ENCODE measurements at places on chromosomes 7 and 10.
A peak's percentile ranks its signal among the peaks of the same experiment; 100 is the strongest.

DNA sequence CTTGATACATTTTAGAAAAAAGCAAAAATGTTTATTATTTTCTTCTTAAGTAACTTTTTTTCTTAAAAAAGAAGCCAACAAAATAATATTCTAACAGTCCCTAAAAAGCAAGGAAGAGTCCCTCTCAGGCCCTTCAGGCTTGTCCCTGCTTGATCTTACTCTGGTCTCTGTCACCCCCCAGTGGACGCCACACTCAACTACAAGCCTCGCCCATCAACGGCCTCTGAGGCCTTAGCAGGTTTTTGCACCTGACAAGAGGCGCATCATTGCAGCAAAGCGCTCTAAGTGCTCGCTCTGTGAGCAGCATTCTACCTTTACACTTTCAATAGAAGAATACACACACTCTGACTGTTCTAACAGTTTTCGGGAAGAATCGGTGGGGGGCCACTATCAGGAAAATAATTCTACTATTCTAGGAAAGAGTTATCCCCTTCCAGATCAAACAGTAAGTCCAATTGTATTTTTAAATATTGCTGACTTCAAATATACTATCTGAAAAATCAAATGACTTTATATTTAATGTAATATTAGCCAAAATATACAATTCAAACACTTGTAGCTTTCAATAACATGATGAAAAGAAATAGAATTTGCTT, 139.2 kb downstream of the USP6NL start:
- peak; percentile 58 for DNase-seq

GRCh38 chr7:94436700-94437099, 42.0 kb downstream of the COL1A2 start:
- no peak for DNase-seq

GRCh38 chr7:100694098-100694745, at the start of gene GIGYF1:
GIGYF1 (minus strand) TSS chr7:100694250; CDS start chr7:100688238, 6,012 bp downstream.
- no peak for DNase-seq

DNA sequence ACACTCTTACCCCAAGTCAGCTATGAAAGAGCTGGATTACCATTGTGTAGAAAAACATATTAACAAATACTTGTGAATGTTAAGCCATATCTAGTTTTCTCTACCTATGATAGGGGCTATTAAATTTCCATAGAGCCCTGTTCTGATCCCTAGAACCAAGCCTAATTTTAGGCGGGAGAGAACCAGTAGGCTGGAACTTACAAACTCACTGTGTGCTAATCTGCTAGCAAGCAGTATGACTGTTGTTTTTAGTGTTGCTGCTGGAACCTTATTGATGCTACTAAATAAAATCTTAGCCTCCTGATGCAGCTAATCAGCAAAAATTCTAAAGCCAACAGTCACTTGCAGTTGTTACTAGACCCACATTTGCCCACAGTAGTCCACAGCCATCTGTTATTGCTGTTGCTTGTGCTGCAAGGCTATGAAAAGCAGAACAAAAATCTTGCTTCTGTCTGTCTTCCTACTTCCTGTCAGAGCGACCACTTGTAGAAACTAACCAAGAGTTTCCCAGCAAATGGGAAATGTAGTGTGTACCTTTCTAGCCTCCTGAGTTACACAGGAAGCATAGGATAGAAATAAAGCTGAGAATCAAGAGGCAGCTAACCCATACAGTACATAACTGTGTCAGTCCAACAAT, 368.4 kb downstream of the ARL4A start:
- no peak for DNase-seq

GRCh38 chr7:1164436-1164835, 4.4 kb upstream of the ZFAND2A start:
- no peak for DNase-seq

DNA sequence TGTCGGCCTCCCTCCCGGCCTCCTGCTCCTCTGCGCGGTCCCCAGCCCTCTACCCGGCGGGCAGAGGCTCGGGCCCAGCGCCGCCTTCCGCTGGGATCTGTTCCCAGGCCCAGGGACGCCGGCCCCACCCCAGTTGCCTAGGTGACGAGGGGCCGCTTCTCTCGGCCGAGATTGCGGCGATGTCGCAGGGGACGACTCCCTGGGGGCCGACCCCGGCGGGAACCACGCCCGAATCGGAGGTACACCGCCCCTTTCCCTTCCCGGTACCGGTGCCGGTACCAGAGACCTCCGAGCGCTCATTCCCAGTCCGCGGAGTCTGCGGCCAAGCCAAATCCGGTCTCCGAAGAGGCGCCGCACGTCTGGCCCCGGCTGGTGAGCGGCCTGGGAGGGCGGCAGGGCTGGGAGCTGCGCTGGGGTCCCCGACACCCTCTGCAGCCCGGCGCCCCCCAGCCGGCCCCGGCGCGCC, at the start of gene CABCOCO1:
TSS of gene CABCOCO1 (plus strand) at position 136 of the 466 bp plus-strand sequence. CDS start at position 180, 44 bp downstream.
- no peak for DNase-seq

- no peak for DNase-seq
Observed at GRCh38 chr10:11822026-11822756, 965 bp upstream of the PROSER2 start.

DNA sequence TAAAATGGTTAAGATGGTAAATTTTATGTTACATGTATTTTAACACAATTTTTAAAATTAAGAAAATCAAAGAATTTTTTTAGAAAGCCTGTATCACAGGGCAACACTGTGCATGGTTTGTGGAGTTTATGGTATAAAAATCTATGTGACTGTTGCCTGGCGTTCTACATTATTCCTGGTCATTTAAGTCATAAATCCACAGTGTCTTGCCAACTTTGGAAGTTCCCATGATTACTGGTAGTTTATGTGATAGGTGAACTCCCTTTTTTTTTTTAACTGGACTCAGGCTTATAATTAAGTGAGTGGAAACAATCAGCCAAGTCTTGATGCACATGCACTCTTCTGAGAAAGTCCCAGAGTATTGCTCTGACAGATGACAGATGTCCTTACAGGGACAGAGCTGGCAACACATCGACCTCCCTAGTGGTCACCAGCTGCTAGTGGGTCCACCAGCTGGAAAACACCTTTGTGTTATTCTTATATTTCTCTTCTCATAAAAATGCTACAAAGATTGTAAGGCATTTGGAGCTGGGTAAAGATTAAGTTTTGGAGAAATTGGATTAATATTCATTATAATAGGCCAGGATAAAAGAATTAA, 8.8 kb upstream of the STN1 start:
- no peak for DNase-seq

GRCh38 chr7:46432708-46433107, 511.6 kb upstream of the IGFBP3 start:
- no peak for DNase-seq

GRCh38 chr7:43014406-43014805, 82.2 kb downstream of the MRPL32 start:
- no peak for DNase-seq

GRCh38 chr7:30922596-30922995, 10.9 kb downstream of the AQP1 start:
- no peak for DNase-seq

DNA sequence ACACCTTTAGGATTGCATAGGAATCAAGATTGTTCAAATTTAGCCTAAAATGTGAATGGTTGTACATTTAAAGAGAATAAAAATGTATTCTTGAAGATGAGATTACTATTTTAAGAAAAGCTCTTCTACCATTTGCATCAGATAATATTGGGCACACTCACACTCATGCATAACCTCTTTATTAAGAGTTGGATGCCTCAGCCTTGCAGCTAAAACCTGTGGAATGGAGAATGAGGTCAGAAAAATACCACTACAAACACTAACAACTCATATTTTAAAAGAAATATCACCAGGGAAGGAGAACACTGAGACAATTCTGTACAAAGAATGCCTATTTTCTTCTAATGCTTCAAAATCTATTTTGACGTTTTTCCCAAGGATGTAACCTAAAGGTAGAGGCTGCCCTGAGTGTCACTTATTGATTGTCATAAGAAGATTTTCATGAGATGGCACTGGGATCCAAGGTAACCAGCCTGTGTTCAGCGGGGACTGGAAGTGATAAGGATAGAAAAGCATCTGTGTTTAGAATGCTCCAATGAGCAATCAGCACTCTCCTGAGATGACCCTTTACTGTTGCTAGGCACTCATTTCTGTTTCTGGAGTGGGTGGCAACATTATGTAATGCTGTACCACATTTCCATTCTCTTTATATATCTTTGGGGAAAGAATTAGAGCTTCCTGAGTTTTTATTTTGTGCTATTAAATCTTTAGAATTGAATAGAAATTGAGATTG, 26.6 kb downstream of the REEP3 start:
- no peak for DNase-seq

- DNase-seq: no peak
Observed at GRCh38 chr10:33661580-33662336, 327.3 kb upstream of the NRP1 start.

DNA sequence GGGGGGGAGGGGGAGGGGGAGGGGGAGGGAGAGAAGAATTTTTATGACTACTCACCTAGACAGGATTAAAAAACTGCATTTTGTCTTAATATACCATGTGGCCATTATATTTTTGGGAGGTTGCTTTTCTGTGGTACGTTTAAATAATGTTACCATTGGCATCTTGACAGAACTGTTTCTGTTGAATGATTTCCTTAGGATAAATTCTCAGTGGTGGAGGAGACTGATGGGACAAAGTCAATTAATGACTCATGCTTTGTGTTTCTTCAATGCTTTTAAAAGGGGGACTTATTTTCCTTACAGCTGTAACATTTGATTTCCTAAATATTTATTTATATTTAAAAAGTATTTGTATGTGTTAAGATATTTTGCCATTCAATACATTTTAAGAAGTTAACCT, 13.7 kb downstream of the AGR2 start:
- DNase-seq: no peak

- no peak for DNase-seq
Observed at GRCh38 chr10:3036155-3037021, 31.0 kb upstream of the PFKP start.

GRCh38 chr7:42262964-42263363, 26.0 kb upstream of the GLI3 start:
- no peak for DNase-seq

GRCh38 chr7:82081644-82082224, 311.9 kb upstream of the HGF start:
- no peak for DNase-seq

DNA sequence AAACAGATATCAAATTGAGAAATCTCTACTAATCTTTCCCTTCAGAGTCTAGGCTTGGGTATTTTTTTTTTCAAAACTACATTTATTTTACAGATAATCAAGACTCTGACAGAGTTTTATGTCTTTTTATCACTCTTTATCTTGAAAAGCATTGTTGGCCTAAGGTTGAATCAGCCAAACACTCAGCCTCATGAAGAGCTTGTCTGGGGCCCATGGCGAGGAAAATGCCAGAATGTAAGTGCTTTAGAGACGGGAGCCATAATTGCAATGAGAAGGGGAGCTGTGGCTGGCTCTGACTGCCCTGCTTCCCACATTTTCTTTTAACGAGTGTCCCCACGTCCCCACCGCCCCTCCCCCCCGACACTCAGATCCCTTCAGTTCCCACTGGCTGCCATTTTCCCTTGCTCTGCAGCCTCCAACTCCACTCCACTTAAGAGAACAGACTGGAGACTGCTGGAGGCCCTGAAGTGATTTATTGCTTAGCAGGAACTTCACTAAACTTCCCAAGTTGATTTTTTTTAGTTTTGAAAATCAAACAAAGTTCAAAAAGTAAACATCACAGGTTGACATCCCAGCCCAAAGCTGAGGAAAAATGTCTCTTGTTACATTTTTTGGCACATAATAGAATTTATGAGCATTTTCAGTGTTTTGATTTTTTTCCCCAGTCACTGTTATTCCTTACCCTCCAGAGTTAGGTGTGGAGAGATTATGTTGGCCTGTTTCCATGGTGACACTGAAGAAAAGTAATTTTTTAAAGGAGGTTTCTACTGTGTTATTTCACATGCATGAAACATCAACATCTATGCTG, 637.5 kb upstream of the GALNT17 start:
- DNase-seq: no peak

DNA sequence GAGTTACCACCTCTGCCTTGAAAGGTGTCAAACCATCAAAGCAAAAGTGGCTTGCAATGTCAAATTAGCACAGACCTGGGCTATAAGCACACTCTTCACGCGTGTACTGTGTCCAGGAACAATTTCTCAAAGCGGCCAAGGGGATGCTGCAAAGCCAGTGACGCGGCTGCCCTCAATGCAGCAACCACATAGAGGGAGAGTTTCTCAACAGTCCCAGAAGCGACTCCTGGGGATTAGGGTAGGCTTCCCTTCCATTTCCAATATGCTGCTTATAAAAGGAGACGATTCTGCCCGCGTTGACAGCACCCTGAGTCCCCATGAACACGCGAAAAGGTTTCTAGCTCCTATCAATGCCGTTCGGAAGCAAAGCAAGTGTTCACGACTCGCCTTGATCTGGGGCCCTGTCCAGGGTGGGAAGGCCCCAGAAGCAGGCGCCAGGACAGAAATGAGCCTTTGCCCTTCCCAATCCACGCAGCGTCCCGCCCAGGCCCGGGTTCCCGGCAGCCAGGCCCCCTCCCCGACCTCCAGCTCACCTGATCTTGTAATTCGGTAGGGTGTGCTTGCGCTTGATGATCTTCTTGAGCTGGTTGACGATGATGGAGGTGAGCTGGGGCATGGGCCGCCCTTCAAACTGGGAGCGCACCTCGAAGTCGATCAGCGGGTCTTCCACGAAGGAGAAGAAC, 1.3 kb downstream of the PDZD8 start:
- no peak for DNase-seq

DNA sequence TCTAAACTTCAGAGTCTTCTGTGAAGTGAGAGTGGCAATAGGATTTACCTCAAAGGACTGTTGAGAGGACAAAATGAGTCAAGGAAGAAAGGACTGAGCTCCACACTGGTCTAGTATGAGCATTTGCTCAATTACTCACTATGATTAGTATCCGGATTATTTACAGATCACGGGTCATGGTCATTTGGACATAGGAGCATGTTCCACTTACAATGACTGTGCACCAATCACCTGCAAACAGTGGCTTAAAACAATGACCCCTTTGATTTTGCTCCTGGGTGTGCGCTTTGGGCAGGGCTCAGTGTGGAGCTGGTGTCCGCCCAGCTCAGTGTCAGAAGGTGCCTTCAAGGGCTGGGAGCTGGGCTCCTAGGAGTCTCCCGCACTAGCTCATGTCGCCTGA, 225.4 kb downstream of the TCERG1L start:
- no peak for DNase-seq

GRCh38 chr7:157465891-157466866, 129.4 kb downstream of the DNAJB6 start:
- DNase-seq: no peak

- no peak for DNase-seq
Observed at GRCh38 chr7:92343714-92344113, 97.9 kb downstream of the ANKIB1 start.

GRCh38 chr10:93206652-93207051, 133.0 kb downstream of the CYP26A1 start:
- no peak for DNase-seq
